Lung (tissue), 17 donors: ENCODE measurements at places on chromosomes 6 and 20. TPM values are rescaled to one million over a fixed set of nuclear protein-coding genes. Genes with fewer than 3 reads are reported as not detected.

The SRPK1 gene
- polyA plus RNA-seq = 18.0 TPM

The MSH5 gene
- 15.1 TPM for polyA plus RNA-seq

DNA sequence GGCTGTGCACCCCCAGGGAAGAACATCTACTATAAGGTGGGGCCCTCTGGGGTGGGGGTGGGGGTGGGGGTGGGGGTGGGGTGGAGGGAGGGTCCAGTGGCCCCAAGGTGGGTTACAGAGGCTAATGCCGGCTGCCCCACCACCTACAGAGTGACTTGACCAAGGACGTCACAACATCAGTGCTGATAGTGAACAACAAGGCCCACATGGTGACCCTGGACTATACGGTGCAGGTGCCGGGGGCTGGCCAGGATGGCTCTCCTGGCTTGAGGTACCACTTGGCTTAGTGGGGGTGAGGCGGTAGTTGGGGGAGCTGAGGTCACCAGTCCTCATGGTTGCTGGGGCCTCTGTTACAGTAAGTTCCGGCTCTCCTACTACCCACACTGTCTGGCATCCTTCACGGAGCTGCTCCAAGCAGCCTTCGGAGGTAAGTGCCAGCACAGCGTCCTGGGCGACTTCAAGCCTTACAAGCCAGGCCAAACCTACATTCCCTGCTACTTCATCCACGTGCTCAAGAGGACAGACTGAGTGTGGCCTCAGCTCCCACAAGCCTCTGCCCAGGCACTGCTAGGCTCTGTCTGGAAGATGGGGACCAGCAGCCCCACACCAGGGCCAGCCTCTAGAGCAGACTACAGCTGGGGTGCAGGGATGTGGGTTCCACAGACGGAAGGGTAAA, 2.8 kb downstream of the GNMT start:
- no peak for DNase-seq

- no peak for DNase-seq
Observed at GRCh38 chr6:69816026-69816425, 19.2 kb upstream of the LMBRD1 start.
